ENCODE measurements at places on chromosomes 6 and 20.

GRCh38 chr6:44850312-44850711 lies 462.8 kb downstream of the CDC5L start:
- H3K4me1 ChIP-seq = no peaks in the 10 kb centered on the region
- no peaks in the 10 kb centered on the region for H3K27me3 ChIP-seq
- no peak overlapping the region for H3K4me3 ChIP-seq
- H3K36me3 ChIP-seq = no peaks in the 10 kb centered on the region
- H3K27ac ChIP-seq = no peak overlapping the region
- no peak for DNase-seq

- no peaks in the 10 kb centered on the region for H3K27me3 ChIP-seq
- no peak overlapping the region for H3K27ac ChIP-seq
- no peaks in the 10 kb centered on the region for H3K36me3 ChIP-seq
- no peak for DNase-seq
Measured at GRCh38 chr6:141562186-141562811, 570.4 kb upstream of the GJE1 start.

- H3K27ac ChIP-seq = no peak overlapping the region
- H3K36me3 ChIP-seq = no peaks in the 10 kb centered on the region
- no peak overlapping the region for H3K4me3 ChIP-seq
Measured at GRCh38 chr20:8700756-8701155, 368.1 kb upstream of the PLCB4 start.

DNA sequence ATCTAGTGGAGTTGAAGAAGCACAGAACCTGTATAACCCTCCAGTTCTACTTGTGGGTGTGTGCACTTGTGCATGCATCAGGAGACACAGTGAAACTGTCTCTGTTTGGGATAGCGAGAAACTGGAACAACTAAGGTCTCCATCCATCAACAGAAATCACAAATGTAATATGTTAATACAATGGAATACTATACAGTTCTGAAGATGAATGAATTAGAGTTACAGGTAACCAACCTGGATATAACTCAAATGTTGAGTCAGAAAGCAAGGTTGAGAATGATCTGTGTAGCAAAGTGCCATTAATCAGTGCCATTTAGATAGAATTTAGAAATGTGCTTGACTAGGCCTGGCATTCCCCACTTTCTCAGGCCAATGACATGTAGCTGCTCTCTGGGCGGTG lies 4.6 kb upstream of the NSFL1C start:
- H3K27me3 ChIP-seq = no peaks in the 10 kb centered on the region
- no peak overlapping the region for H3K27ac ChIP-seq
- no peaks in the 10 kb centered on the region for H3K4me1 ChIP-seq
- H3K36me3 ChIP-seq = no peaks in the 10 kb centered on the region

- H3K27me3 ChIP-seq = no peaks in the 10 kb centered on the region
- no peak overlapping the region for H3K27ac ChIP-seq
- H3K4me1 ChIP-seq = peaks cover 16% of the 10 kb centered on the region
- no peak overlapping the region for H3K4me3 ChIP-seq
- no peaks in the 10 kb centered on the region for H3K36me3 ChIP-seq
Measured at GRCh38 chr20:58713801-58714339, 21.3 kb downstream of the NPEPL1 start.

DNA sequence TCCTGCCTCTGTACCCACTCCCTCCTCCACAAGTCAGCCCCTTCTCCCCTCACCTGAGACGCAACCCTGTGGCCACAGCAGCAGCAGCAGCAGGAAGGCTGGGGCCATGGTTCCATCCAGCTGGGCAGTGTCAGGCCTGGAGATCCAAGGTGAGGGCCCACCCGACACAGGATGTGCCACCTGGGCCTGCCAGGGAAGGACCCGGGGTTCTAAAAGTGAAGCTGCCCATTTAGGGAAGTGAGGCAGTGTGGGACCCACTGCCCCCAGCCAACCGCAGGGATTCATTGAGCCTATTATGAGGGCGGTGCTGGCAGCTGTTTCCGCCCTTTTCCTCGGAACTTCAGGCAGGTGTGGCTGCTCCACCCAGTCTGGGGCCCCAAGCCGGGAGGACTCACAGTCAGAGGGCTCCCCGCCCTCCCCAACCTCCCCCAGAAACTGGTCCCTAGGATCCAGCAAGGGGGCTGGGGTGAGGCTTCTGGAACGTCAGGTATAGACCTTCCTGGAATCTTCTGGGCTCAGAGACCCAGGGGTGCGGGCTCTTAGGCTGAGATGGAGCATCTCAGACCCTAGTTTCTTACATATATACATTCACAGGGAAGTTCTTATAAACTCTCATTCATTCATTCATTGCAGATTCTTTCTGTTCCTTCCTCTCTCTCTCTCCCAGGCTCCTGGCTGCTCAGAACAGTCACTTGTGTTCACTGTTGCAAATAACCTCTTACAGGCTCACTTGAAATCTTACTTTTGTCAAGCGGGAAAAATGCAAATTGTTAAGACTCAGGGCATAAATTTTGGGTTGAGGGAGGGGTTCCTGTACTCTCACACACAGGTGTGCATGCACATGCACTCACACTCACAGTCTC lies at the start of gene TREML2:
Gene TREML2 (minus strand): TSS at position 249 of the 863 bp plus-strand sequence. CDS start 141 bp downstream, at position 108.
- H3K27me3 ChIP-seq = no peaks in the 10 kb centered on the region
- H3K27ac ChIP-seq = no peak within 1 kb of the TSS
- no peak for DNase-seq
- H3K4me3 ChIP-seq = no peak within 1 kb of the TSS
- H3K36me3 ChIP-seq = no peaks in the 10 kb centered on the region

DNA sequence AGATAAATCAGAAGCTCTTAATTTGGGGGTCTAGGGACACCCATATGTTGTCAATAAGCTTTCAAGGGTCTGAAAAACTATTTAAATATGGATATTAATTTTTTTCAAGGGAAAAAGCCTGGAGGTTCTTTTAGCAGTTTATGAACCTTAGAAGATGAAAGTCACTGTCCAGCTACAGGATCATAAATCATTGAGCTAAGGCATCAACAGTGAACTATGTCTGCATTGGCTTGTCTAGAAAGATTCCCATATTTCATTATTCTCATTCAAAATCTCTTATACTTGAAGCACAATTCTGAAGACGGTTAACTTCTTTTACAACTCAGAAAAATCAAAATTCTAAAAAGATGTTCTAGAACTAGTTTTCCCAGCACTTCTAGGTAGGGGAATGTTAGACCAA lies 34.9 kb upstream of the SNX9 start:
- H3K27me3 ChIP-seq = no peaks in the 10 kb centered on the region
- no peaks in the 10 kb centered on the region for H3K4me1 ChIP-seq
- H3K4me3 ChIP-seq = no peak overlapping the region
- H3K36me3 ChIP-seq = no peaks in the 10 kb centered on the region
- no peak overlapping the region for H3K27ac ChIP-seq
- no peak for DNase-seq

DNA sequence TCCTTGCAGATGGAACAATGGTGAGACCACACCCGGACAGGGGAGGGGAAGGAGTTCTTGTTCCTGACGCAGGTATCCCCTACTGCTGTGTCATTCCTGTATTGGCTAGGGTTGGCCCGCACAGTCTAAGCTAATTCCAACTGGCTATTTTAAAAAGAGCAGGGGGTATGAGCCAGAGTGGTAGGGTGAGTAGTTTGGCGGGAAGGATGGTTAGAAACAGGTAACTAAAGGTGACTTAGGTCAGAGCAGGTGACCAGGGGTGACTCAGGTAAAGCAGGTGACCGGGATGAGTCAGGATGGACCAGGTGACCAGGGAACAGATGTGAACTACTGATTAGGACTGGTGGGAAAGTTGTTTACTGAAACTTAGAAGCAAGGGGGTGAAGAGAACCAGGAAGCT lies 58.0 kb downstream of the ZNF292 start:
- no peak overlapping the region for H3K27ac ChIP-seq
- no peak for DNase-seq
- no peak overlapping the region for H3K4me3 ChIP-seq
- no peaks in the 10 kb centered on the region for H3K4me1 ChIP-seq
- H3K27me3 ChIP-seq = no peaks in the 10 kb centered on the region
- H3K36me3 ChIP-seq = peaks cover 11% of the 10 kb centered on the region

GRCh38 chr6:140485740-140486449 lies 1111.4 kb upstream of the CITED2 start:
- H3K36me3 ChIP-seq = no peaks in the 10 kb centered on the region
- H3K27me3 ChIP-seq = no peaks in the 10 kb centered on the region
- no peak overlapping the region for H3K4me3 ChIP-seq
- H3K4me1 ChIP-seq = no peaks in the 10 kb centered on the region
- no peak for DNase-seq
- no peak overlapping the region for H3K27ac ChIP-seq

DNA sequence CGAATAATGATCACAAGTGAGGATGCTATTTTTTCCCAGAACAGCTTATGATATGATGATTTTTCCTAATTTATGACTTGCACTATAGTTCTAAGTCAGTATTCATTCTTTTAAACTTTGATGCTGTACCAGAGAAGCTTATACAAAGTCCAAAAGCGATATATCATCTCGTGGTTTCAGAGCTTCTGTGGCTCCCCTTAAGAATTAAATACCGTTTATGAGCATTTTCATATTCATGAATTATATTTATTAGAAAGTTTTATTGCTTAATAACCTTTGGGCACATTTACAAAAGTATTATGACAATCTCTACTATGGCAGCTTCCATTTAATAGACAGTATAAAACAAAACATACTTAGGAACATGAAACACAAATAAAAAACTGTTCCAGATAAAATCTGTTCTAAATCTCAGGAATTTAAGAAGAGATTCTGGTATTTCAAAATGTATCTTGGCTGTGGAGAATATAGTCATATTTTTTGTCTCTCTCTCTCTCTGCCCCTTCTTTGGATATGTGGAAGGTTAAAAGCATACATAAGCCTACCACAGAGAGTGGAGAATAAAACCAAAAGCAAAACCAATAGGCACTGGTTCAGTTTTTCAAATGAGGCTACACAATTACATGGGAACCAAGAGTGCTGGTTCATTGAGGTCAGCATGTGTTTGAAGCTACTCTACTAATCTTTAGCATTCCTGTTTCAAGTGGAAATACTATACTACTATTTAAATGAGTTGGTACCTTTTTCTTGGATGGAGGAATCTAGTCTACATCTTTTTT lies 884.5 kb upstream of the GJE1 start:
- no peaks in the 10 kb centered on the region for H3K36me3 ChIP-seq
- DNase-seq = no peak
- no peaks in the 10 kb centered on the region for H3K4me1 ChIP-seq
- no peaks in the 10 kb centered on the region for H3K27me3 ChIP-seq
- no peak overlapping the region for H3K4me3 ChIP-seq

DNA sequence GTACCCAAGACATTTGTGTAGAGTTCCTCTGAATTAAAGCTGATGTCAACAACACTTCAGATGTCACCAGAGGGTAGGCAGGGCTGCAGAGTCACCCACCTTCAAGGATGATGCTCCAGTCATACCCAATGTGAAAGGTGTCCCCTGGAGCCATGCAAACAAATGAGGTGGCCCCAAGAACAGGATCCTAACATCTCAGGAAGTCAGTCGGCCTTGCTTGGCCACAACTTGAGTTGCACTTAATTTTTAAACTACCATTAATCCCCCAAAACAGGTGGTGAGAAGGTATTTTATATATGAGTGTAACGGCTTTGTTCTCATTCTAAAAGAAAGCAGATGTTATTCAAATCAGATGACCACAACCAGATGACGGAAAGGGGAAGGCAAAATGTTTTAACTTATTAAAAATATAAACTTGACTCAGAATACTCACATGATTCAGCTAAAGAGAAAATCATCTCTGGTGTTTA lies 21.1 kb upstream of the SERPINB1 start:
- H3K27me3 ChIP-seq = no peaks in the 10 kb centered on the region
- DNase-seq = peak; percentile 11
- peak overlapping the region; percentile 72 for H3K27ac ChIP-seq
- H3K36me3 ChIP-seq = no peaks in the 10 kb centered on the region

DNA sequence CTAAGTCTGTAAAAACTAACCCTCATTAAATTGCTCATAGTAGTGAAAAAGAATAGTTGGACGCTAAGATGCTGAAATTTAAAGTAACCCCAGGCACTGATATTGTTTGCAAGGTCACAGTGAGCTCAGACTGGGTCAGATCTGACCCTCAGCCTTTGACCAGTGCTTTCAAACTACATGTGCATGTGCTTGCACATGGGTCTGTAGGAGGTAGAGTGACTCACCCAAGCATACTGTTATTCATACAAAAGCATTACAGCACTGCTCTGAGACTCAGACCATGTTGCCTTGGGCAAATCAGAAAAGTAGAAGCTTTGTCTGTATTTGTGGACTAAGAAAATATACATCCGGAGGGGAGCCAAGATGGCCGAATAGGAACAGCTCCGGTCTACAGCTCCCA lies 326.4 kb upstream of the MARCKS start:
- DNase-seq = no peak
- no peaks in the 10 kb centered on the region for H3K27me3 ChIP-seq
- no peaks in the 10 kb centered on the region for H3K36me3 ChIP-seq
- H3K4me3 ChIP-seq = no peak overlapping the region
- H3K4me1 ChIP-seq = no peaks in the 10 kb centered on the region
- no peak overlapping the region for H3K27ac ChIP-seq

Data from SJCRH30 (cell line).